Activated CD4-positive, alpha-beta T cell treated with anti-CD3 and anti-CD28 coated beads, Interleukin-2, amount 10 ng/mL, durations not matched to agents 24 days and 14 days (primary cell): ENCODE measurements at places on chromosomes 4 and X. TPM values are rescaled to one million over a fixed set of nuclear protein-coding genes. Genes with fewer than 3 reads are reported as not detected.

The IBSP gene
- total RNA-seq: not detected in 2 replicates

DNA sequence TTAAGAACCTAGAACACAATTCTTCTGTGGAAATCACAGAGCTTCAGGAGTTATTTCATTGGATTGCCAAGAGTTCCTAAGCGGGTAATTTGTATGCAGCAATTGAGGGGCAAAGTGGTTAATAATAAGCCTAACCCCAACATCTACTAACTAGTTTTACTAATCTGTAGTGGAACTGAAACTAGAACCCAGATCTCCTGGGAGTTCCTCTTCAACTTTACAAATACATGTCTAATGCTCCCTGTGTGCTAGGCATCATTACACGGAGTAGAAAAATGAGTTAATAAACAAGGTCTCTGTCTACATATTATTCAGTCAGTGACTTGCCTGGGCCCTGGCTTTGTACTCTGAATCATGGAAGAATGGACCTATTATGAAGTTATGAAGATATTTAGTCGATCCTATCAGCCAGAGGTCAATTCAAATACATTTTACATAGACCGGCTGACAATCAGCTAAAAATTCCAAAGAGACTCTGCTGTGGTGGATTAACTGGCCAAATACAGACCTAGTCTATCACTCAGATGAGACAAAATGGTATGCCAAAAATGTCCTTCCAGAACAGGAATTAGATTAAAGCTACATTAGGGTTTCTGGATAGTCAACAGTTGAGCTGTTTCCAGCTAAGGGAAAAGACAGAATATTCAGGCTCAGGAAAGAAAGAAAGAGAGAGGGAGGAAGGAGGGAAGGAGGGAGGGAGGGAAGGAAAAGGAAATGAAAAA, 326.0 kb downstream of the FBXW7 start:
- no peak for DNase-seq

- DNase-seq: no peak
Observed at GRCh38 chr4:151418385-151418784, 9.4 kb downstream of the FHIP1A start.

GRCh38 chr4:118014831-118015230, 19.5 kb upstream of the NDST3 start:
- no peak for DNase-seq

DNA sequence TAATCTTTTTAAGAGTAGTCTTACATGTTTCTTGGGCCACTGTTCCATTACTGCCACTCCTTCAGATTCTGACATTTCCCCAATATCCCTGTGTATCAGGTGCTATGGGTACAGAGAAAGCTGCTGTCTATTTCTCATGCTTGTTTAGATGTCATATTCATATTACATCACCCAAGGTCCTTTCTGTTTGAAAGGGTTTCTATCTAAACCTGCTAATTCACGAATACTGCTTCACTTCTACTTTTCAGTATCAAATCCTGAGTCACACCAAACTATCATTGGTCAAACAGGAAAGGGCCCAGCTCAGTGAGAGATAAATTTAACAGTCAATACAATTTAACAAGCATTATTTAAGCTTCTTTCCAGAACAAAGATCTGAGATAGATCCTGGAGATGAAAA, 241.4 kb downstream of the UGT8 start:
- DNase-seq: no peak

GRCh38 chr4:113951263-113951662, 28.2 kb downstream of the ARSJ start:
- DNase-seq: no peak

DNA sequence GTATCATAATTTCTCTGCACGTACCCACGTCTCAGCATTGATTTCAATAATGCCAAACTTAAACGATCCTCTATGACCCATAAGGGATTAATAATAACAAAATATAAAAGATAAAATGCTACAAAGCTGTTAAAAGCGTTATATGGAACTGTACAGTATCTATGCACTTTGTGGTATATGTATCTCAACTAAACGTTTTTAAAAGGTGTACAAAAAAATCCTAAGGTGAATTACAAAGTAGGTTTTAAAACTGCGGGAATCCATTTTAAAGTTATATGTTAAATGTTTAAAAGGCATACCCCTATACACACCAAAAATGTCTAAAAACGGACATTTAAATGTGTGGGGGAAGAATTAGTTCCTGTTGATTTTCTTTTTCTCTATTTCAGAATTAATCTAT, 860 bp downstream of the ZNF182 start:
- DNase-seq: no peak

- DNase-seq: no peak
Observed at GRCh38 chr4:138005486-138005885, 236.7 kb downstream of the SLC7A11 start.

DNA sequence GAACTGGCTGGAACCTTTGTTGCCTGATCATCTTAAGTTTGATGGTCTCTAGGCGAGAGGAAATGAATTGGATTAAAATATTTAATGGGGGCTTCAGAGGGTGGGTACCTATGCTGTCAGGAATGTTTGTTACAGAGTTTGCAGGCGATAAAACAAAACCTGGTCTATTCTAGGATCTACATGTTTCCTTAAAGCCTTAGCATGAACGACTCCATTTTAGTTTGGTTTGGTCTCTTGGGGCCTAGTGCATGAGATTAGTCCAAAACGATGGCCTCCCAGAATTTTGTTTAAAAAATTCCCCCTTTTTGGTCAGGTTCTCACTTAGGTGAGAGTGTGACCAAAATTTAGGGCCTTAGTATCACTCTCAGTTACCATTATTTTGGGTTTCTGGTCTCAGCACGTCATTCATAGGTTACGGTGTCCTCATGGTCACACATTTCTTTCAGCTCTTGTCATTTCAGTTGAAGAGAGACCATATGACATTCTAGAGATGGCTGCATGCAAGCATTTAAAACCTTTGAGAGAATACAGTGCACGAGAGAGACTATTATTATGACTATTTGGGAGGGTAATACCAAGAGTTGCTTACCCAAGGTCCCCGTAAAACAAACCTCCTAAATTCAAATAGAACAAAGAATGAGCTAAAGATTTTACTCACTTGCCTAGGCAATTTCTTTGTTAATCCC, 13.8 kb downstream of the MOB1B start:
- DNase-seq: no peak

GRCh38 chr4:25756503-25756902, 100.9 kb downstream of the SLC34A2 start:
- no peak for DNase-seq
